Activated CD4-positive, alpha-beta T cell treated with anti-CD3 and anti-CD28 coated beads, Interleukin-2, amount 10 ng/mL, durations not matched to agents 7 days and 5 days (primary cell): ENCODE measurements at places on chromosomes 11 and 22. TPM values are rescaled to one million over a fixed set of nuclear protein-coding genes. Genes with fewer than 3 reads are reported as not detected.

OR9G4 gene
- not detected for total RNA-seq

RNF141 gene
- 11.6 TPM for total RNA-seq

MS4A18 gene
- not detected for total RNA-seq

DNA sequence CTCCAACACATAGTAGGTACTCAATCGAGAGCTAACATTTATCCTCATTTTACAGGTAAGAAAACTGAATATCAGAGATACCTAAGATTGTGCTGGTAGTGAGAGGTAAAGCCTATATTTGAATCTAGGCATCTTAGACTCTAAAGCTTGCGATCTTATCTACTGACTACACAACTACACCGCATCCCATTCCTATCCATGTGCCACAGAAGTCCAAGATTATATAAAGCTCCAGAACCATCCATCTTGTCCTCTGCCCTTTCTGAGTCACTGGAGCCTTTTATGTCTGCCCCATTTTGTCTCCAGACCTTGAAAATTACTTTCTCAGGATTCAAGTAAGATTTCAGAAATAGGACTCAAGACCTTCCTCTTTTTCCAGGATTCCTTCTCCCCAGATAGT, 84.4 kb downstream of the OR5AK2 start:
- no peaks in the 10 kb centered on the region for H3K4me1 ChIP-seq
- H3K36me3 ChIP-seq, result no peaks in the 10 kb centered on the region
- H3K27ac ChIP-seq, result no peak overlapping the region
- no peak for DNase-seq

DNA sequence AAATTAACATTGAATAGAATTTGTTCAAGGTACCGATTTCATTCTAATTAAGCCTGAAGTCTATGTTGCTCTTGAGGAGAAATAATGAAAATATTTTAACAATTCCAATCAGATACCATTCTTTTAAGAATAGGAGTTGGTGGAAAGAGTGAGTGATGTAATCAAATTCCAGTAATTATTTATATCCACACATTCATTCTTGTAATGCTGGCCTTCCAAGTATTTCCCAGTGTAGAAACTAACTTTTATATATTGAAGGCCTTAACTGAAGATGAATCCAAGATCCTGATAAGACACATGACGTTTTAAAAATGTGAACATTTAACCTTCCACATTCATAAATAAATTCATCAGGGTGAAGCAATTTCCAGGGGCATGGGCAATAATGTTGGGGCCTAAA, 36.6 kb upstream of the PAX6 start:
- no peak overlapping the region for H3K27ac ChIP-seq
- H3K4me1 ChIP-seq, result no peaks in the 10 kb centered on the region
- peaks cover 17% of the 10 kb centered on the region for H3K27me3 ChIP-seq
- no peak overlapping the region for H3K4me3 ChIP-seq
- H3K36me3 ChIP-seq, result no peaks in the 10 kb centered on the region

GRCh38 chr11:11427140-11427539, 74.1 kb upstream of the CSNK2A3 start:
- no peak overlapping the region for H3K27ac ChIP-seq
- no peaks in the 10 kb centered on the region for H3K27me3 ChIP-seq
- no peak overlapping the region for H3K4me3 ChIP-seq
- H3K4me1 ChIP-seq, result no peaks in the 10 kb centered on the region
- no peaks in the 10 kb centered on the region for H3K36me3 ChIP-seq

DNA sequence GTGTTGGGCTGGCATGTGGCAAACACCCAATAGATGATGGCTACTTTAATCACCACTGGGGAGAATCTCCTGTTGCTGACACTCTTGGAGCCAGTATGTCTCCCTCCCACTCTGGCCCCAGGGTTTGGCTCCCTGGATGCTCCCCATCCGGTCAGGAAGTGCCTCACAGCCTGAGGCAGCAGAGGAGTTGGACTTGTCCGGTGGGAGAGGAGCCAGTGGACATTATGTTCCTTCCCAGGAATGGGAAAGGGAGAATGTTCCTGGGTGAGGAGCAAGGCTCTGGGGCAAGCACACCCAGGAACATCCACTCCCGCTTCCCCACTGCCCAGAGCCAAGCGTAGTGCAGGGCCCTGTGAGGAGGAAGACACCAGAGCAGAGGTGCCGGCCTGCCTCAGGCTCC, 84.6 kb upstream of the NAV2 start:
- no peak for DNase-seq
- H3K27ac ChIP-seq, result no peak overlapping the region
- H3K4me3 ChIP-seq, result no peak overlapping the region
- H3K4me1 ChIP-seq, result no peaks in the 10 kb centered on the region

DNA sequence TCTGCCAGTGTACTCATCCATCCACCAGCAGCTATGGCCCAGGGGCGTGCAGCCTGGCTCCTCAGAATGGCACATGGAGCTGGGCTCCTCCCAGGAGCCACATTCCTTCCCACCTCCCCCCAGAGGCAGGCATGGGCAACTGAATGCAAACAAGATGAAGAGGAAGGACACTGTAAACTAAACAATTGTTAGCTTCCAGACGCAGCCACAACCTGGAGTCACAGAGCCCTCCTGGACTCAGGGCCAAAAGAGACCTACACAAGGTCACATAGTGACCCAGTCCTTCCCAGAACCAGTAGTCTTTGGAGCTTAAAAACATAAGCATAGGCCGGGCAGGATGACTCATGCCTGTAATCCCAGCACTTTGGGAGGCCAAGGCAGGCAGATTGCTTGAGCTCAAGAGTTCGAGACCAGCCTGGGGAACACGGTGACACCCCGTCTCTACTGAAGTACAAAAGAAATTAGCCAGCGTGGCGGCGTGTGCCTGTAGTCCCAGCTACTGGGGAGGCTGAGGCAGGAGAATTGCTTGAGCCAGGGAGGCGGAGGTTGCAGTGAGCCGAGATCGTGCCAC, 30.7 kb upstream of the CLDN5 start:
- H3K27me3 ChIP-seq, result peaks cover 5% of the 10 kb centered on the region
- no peak overlapping the region for H3K4me3 ChIP-seq
- no peaks in the 10 kb centered on the region for H3K4me1 ChIP-seq
